Neural progenitor cell (in vitro differentiated cells): ENCODE measurements at places on chromosomes 12 and 14.

DNA sequence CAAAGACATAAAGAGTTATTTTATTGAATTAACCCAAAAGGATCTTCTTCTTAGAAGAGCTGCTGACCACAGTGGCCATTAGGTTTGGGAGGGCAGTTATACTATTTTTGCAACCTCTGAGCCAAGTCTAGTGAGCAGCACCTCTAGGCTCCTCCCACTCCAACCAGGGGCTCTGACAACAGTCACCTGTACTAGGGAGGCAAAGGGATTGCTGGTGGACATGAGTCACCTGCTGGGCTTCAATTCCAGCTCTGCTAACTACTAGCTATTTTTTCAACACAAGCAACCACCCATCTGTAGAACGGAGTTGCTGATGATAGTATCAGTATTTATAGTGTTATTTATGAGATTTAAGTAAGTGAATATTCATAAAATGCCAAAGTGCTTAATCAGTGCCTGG, 166.0 kb downstream of the KLHL28 start:
- DNase-seq = no peak

- no peak for DNase-seq
Measured at GRCh38 chr14:34554540-34555250, 15.2 kb upstream of the EAPP start.

DNA sequence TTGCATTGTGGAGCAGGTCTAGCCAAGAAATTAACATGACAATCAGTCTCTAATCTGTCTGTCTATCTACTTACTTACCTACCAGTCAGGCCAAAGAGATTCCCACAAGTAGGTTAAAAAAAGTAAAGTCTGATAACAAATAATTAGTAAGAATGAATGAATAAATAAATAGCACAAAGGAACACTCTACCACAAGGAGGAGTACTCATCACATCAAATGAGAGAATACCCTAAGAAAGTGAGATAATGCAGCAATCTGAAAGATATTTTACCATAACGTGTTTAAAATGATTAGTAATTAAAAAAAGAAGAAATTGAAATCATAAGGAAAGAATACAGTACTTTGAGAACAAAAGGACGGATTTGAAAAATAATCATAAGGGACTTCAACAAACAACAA, 187.2 kb downstream of the SYNE2 start:
- no peak for DNase-seq

DNA sequence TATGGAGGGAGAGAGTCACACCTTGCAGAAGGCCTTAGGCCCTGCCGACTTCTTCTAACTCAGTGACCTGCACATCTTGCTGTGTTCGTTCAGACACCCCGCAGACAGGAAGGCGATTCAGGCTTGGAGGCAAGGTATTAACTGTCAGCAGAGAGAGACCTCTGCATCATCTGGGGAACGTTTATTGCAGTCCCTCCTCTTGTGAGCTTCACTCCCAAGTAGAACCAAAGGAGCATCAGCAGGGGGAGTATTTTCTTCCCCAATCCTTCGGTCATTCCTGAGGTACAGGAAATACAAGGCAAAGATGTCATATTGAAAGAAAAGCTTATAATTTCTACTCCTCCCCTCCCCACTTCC, 217.9 kb downstream of the CRADD start:
- DNase-seq = no peak

- no peak for DNase-seq
Measured at GRCh38 chr12:27012239-27012981, 1.8 kb downstream of the TM7SF3 start.

- no peak for DNase-seq
Measured at GRCh38 chr14:23514644-23514957, 37.0 kb downstream of the ZFHX2 start.

- no peak for DNase-seq
Measured at GRCh38 chr12:131383291-131383690, 327.6 kb upstream of the SFSWAP start.

DNA sequence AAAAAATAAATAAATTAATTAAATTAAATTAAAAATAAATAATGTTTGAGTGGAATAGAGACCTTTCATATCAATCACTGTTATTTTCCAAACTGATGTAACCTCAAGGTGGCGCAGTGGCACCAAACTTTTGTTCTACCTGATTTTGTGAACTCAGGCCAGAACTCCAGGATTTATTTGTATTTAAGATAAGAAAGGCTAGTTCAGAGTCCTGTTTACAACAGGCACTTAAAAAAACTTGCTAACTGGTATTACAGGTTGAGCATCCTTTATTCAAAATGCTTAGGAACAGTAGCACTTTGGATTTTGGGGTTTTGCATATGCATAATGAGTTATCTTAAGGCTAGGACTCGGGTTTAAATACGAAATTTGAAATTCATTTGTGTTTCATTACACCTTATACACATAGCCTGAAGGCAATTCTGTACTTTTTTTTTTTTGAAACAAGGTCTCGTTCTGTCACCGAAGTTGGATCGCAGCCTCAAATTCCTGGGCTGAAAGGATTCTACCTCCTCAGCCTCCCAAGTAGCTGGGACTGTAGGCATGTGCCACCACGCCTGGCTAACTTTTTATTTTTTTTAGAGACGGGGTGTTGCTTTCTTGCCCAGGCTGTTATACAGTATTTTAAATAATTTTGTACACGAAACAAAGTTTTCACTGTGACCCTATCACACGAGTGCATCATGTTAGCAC, 32.4 kb downstream of the YY1 start:
- DNase-seq = no peak

DNA sequence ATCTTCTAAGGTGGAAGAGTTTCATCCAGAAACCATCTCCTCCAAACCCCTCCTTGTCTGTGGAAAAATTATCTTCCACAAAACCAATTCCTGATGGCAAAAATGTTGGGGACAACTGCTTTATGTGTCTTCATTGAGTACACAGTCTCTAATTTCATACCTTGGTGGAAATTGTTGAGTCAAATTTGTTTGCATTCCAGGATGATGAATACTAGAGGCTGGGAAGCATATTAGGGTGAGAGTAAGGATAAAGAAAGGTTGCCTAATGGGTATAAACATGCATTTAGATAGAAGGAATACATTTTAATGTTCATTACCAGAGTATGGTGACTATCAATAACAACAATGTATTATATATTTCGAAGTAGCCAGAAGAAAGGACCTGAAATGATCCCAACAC, 98.2 kb downstream of the C12orf42 start:
- DNase-seq = no peak
